GM23248 (cell line): ENCODE measurements at places on chromosomes 12 and 14. TPM values are rescaled to one million over a fixed set of nuclear protein-coding genes. Genes with fewer than 3 reads are reported as not detected.
A peak's percentile ranks its signal among the peaks of the same experiment; 100 is the strongest.

TAS2R8 gene
- total RNA-seq, result not detected in 2 replicates

SELPLG gene
- total RNA-seq, result 4.4 and 6.1 TPM in 2 replicates

IAPP gene
- not detected in 2 replicates for total RNA-seq

KRT6A gene
- total RNA-seq, result not detected in 2 replicates

MDGA2 gene
- not detected in 2 replicates for total RNA-seq

ZFYVE26 gene
- 10.8 and 11.6 TPM in 2 replicates for total RNA-seq

DNA sequence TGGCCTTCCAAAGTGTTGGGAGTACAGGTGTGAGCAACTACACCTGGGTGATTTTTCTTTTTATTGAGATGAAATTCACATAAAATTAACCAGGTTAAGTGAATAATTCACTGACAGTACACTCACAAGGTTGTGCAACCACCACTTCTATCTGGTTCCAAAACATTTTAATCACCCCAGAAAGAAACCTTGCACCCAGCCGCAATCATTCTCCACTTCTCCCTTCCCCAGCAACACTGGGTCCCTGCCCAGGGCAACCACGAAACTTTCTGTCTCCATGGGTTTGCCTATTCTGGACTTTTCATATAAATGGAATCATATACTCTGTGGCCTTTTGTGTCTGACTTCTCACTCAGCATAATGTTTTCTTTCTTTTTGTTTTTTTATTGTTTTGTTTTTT is 26.3 kb upstream of the MLXIP start:
- DNase-seq, result peak; percentile 13

DNA sequence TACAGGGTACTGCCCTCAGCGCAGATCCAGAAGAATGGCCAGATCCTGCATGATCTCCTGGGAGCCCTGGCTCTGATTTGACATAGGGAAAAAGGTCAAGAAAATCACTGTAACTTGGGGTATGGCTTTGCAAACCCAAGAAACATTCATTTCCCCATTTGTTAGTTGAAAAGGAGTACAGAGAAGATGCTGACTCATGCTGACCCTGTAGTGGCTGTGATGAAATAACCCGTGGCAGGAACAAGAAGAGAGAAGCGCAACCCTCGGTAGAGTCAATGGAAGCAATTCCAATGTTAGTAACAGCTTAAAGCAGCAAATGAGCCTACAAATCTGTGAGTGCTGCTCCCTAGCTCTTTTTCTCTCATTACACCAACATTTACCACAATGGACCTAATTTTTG is 281.6 kb upstream of the NPAS3 start:
- DNase-seq, result peak; percentile 37

DNA sequence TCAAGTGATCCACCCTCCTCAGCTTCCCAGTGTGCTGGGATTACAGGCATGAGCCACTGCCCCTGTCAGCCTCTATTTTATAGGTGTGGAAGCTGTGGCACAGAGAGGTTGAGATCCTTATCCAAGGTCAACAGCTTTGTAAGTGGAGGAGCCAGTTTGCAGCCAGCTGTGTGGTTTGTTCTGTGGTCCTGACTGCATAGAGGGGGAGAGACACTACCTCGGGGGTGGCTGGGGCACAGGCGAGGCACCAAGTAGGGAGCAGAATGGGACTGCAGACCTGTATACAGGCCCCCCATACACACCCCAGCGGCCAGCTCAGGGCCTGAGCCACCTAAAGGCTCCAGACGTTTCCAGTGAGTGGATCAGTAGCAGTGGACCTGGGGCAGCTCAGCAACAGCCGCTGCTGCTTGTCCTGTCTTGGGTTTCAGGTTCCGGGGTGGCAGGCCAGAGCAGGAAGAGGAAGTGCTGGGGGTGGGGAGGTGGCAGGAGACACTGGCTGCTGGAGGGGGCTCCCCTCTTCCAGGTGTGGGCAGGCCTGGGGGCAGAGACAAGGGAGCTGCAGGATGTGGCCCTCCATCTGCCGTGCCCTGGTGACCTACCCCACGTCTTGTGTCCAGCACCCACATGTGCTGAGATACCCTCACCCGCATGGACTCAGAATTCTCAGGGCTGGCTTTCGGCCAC is 11.0 kb downstream of the ORAI1 start:
- no peak for DNase-seq

GRCh38 chr12:62833634-62834033 is 101.3 kb downstream of the PPM1H start:
- no peak for DNase-seq

- no peak for DNase-seq
These were observed 185.1 kb upstream of the VASH1 start for GRCh38 chr14:76576047-76576741.

GRCh38 chr14:68308726-68309520 is 483.9 kb downstream of the ZFP36L1 start:
- DNase-seq, result peak; percentile 10
